ENCODE measurements at places on chromosomes 5 and 9.

DNA sequence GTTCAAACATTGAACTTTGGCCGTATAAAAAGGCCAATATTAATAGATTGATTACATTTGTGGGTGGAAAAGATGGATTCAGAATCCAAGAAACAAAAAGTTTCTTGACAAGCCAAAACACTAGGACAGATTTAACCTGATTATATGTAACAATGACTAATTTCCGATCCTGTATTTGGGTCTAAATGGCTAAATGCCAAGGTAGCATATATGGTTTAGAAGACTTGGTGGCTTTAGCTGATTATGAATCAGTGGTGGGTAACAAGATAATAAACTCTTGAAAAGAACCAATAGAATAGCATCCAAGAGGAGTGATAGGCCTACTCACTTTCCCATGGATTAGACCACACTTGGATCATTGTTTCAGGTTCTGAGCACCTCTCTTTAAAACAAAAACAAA is 21.8 kb upstream of the ANP32B start:
- DNase-seq = no peak

DNA sequence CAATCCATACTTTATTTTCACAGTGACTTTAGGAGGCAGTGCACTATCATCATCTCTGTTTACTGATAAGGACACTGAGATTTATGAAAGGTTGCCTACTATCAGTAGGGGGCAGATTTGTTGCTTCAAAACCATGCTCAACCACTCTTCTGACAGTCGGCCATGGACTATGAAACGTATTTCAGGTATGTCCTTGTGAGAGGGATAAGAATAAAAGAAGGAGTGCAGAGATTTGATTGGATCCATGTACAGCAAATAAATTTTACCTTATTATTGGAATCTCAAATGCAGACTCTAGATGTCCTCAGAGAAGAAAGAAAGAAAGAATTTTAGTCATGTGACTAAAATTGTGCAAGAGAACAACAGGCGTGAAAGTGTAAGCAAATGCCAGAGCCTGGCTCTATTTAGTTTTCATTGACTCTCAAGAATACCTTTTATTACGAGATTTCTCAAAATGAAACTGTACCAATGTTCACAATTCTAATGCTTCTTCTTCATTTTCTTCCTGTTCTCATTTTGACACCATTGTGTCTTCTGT is 296.6 kb upstream of the RASA1 start:
- no peak for DNase-seq

GRCh38 chr9:18861609-18862544 is 171.1 kb downstream of the SAXO1 start:
- DNase-seq = no peak

DNA sequence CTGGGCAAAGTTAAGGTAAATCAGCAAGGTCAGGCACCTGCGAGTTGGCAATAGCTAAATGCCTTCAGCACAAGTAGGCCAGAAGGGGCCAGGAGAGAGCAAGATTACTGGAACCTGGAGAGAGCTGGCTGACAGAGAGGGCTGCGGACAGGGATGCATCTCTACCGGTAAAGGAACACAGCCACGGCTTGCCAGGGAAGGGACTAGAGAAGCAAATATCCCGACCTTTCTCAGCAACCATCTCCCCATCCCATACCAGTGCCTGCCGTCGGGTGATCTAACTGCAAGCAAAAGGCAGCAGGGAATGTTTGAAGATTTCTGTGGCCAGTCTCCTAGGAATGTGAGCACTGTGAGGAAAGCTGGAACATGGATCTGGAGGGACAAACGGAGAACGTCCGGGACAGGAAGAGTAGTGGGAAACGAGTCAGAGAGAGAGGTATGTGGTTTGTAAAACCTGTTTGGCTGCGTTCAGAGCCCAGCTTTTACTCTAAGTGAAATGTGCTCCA is 15.9 kb upstream of the ABLIM3 start:
- DNase-seq = no peak

- DNase-seq = no peak
These were observed 62.6 kb downstream of the PPARGC1B start for GRCh38 chr5:149792540-149793255.

DNA sequence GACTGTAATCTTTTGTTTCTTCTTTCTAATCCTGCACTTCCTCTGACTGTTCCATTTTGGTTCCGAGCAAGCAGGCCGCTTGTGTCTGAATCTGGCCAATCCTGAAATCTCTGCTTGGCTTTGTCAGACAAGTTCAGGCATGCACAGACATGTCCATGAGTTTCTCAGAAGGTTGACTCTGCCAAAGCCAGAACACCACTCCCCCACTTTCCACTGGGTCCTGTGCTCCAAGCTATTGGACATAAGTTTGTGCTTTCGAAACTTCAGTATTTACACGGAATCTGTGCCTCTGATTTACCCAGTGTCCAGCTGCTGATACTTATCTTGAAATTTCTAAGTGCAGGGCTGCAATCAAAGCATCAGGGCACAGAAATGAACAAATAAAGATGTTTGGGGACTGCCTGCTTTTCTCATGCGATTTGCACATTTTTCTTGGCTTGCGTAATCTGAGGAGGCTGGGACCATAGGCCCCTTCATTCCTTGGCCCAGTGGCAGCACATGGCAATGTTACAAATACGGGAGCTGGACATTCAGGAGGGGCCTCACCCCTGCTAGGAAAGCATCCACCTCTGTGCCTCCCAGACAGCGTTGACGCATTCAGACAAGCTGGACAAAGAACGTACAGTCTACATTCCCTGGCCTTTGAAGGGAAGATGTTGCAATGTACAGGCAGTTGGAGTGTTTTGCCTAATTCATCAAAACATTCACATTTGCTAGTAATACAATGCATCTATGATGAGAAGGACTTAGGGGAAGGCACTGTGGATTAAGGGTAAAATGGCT is 209.2 kb upstream of the PAPPA start:
- DNase-seq = no peak

- DNase-seq = no peak
These were observed 6.3 kb downstream of the BHMT2 start for GRCh38 chr5:79075646-79076426.

- DNase-seq = no peak
These were observed 455.0 kb upstream of the CLINT1 start for GRCh38 chr5:158313733-158314464.

DNA sequence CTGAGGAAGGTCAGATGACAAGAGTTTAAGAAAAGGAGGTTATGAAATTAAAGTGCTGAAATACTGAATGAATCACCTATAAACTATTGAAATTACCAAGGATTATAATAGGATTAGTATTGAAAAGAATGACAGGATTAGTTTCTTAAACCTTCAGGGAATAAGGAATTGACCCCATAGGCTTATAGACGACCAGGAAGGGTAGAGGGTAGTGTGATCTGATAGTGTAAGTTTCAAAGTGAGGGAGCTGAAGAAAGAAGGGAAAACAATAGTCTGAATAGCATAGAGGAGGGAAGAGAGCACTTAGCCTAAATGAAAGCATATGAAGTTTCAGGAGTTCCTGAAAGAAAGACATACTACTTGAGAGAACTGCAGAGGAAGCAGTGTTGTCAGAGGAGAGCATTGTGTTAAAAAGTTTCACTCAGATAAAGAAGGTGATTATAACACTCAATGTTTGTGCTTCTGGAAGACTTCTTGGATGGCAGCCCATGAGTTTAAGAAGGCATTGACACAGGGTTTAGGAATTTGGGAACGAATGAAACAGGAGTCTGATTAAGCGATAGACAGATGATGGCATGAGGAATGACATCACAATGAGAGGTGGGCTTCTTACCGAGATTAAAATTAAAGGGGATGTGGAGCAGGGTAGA is 557.9 kb upstream of the GRAMD2B start:
- DNase-seq = no peak

- DNase-seq = no peak
These were observed 22.7 kb downstream of the WHRN start for GRCh38 chr9:114482593-114482992.

- no peak for DNase-seq
These were observed 39.2 kb upstream of the MAN2A1 start for GRCh38 chr5:109650493-109650892.

GRCh38 chr5:154627698-154628678 is 127.2 kb upstream of the LARP1 start:
- DNase-seq = no peak

DNA sequence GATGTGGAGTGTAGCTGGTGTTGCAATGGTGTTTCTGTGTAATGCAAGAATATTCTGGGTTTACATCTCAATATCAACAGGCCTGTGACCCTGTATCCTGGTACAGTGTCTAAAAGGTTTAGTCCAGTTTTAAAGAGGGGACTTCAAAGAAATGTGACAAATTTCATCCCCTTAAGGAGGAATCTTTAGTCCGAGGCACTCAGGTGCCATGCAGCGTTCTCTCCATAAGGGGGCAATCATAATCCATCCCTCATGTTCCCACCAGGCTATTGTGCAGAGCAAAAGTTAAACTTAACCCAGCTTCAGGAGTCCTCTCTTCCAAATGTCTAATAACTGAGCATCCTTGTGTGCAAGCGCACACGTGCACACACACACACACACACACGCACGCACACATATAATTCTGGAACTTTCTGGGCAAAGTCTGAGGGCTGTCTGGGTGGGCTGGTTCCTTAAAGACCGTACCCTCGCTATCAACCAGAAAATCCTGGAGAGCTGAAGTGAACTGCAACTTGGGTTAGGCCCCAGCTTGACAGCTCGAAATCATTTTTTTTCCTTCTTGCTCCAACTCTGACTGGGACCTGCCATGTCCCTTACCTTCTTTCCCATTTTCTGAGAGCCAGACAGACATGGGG is 46.0 kb downstream of the CRB2 start:
- DNase-seq = no peak

DNA sequence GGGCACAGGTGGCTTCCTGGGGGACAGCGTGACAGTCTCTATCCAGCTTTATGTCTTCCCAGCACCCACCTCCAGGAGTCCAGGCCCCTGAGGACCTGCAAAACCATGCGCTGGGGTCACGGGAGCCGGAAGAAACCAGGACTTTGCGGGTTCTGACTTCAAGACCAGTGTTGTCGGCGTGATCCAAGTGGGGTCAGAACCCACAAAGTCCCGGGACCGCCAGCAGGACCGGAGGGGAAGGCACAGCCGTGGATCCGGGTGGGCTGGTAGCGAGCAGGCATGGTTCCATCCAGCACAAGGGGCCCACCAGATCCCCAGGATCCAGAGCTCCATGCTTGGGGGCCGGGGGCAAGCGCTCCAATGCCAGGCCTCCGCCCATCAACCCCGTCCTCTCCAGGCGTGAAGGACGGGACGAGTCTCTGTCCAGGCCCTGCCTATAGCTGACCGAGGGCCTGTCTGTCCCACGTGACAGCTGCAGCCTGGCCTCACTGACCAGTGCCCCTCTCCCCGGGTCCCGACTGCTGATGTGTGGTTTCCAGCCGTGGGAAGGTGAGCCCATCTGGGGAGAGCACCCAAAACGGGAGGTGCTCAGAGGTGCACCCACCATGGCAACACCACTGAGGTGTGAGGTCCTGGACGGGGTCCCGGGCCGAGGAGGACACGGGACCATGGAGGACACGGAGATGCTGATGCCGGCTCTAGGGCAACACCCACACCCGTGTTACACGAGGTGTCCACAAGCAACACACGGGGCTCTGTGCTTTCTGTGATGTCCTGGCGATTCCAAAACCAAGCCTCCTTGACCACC is 48.9 kb downstream of the SLC12A7 start:
- no peak for DNase-seq

DNA sequence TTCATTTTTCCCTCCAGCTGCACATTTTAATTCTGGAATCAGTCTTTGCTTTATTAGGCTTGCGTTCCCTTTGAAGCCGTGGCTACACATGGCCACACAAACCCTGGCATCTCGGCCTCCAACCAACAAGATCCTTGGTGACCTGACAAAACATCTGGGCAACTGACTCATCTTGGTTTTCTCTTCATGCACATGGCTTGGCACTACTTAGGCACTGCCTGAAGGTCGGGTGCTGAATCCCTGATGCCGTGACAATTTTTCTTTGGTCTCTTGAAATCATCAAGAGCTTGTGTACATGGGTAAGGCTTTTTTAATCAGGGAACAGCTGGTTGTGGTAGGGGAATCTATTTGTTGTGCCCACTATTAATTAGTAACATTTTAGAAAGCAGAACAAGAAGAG is 16.0 kb upstream of the PAPPA start:
- DNase-seq = no peak

DNA sequence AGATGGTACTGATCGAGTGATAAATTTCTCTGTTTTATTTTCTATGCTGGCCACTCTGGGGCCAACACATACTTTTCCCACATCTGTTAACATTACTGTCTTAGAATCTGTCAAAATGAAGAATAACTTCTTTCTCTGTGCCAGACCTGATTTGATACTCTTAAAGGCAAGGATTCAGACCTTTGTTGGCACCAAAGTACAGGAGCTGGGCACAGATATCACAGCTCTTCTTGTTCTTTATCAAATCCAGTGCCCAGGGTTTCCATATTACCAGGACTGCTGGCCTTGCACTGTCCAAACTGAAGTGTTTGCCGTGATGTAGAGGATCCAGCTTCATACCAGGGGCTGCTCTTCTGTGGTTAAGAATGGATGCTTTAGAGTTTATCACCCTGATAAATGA is 20.9 kb downstream of the ZNF474 start:
- no peak for DNase-seq

GRCh38 chr5:1667648-1668140 is 131.9 kb downstream of the MRPL36 start:
- DNase-seq = no peak

- DNase-seq = no peak
These were observed at the start of gene PCDHGA4 for GRCh38 chr5:141354900-141355469. TSS of gene PCDHGA4 (plus strand) at chr5:141355021. CDS start at chr5:141355108, 87 bp downstream.

DNA sequence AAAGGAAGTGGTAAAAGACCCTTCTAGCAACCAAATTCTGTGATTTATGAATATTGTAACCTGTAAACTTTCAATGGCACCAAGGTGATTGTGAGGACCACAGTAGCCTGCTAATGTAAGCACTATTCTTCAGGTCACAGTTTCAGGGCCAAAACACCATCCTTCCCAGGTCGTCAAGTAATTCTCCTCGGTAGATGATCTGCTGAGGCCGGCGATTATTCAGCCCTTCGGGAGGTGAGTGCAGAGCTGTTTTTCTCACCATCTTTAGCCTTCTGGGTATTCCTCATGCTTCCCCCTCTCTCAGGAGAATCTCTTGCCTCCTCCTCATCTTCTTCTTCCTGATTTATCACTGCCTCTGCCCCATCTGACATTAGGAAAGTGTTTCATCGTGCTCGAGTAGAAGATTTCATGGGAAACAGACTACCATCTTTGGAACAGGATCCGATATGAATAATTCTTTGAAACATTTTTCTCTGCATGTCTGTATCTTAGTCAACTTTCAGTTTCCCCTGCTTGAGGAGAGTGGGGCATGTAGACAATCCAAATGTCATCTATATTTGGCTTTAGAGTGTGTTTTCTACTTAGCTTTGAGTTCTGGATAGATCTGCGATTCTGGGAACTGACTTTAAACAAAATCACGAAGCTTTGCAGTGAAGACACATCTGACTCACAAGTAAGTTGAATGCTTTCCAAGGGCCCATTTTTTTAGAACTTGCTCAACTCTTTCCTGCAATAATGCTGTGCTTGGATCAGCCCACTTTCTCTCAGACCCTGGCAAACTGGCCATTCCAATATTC is 173.9 kb downstream of the AOPEP start:
- no peak for DNase-seq

GRCh38 chr5:132086277-132086794 is 12.7 kb downstream of the CSF2 start:
- no peak for DNase-seq

GRCh38 chr5:25707093-25707492 is 1062.3 kb upstream of the CDH10 start:
- no peak for DNase-seq

GRCh38 chr5:123105864-123106263 is 16.8 kb downstream of the PRDM6 start:
- DNase-seq = no peak
